T-helper 1 cell treated with Interleukin-12 subunit alpha and Interleukin-12 subunit beta and Interleukin-4 antibody, amounts not matched to agents 30 ng/mL and 1 ng/mL, for 36 hours (primary cell): ENCODE measurements at places on chromosomes 13 and 19. TPM values are rescaled to one million over a fixed set of nuclear protein-coding genes. Genes with fewer than 3 reads are reported as not detected.

Gene ZNF569
- 4.4 and 6.1 TPM in 2 replicates for total RNA-seq

Gene EMC10
- total RNA-seq, result 81.8 and 81.9 TPM in 2 replicates

Gene SIAH3
- total RNA-seq, result 0.05 and 0.10 TPM in 2 replicates

Gene ZNF837
- total RNA-seq, result 1.1 and 1.6 TPM in 2 replicates
